ENCODE measurements at places on chromosomes 7 and 10.

GRCh38 chr10:133444342-133445267, 9.1 kb upstream of the SCART1 start:
- DNase-seq, result no peak

- DNase-seq, result no peak
Measured at GRCh38 chr10:24701447-24701846, 22.2 kb downstream of the ARHGAP21 start.

DNA sequence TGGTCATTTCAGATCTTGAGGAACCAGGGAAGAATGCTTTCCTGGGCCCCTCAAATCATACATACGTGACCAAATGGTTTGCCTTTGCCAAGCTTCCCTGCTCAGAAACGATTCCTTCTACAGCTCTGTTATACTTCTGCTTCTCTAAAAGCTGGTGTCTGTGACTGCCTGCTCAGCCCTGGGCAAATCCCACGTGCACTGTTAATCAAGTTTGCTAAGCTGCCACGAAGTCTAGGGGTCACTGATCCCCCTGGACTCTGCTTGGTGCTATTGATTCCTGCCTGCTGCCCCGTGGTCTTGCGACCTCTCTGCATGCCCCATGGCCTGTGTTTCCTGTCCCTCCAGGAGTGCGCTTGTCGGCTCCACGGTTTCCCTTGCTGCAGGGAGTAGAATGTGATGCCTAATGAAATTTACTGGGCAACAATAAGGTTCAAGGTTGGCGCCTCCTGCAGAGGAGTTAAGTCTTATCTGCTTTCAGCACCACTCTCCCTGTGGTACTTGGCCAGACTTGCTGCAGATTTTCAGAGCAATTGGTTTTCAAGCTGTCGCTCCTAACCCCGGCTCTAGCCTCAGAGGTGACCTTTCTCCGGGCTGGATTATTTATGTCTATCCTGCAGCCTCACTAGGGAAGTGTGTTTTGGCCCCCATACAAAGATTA, 201.6 kb upstream of the FZD8 start:
- DNase-seq, result no peak

GRCh38 chr10:5448333-5449001, 36.1 kb downstream of the NET1 start:
- DNase-seq, result no peak

DNA sequence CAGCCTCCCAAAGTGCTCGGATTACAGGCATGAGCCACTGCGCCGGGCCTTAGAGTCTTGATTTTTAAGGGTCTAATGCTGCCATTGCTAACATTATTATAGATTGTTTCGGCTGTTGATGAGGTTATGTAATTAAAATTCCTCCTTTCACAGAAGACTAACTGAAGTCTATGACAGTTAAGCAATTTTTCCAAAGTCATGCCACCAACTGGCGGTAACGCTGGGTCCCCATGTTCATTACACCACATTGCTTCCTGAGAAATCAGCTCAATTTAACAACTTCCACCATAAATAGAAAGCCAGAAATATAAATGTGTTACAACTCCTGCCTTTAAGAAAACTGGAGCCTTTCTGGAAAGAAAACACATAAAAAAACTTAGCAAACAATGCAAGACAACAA, 3.5 kb downstream of the ERLIN1 start:
- no peak for DNase-seq

DNA sequence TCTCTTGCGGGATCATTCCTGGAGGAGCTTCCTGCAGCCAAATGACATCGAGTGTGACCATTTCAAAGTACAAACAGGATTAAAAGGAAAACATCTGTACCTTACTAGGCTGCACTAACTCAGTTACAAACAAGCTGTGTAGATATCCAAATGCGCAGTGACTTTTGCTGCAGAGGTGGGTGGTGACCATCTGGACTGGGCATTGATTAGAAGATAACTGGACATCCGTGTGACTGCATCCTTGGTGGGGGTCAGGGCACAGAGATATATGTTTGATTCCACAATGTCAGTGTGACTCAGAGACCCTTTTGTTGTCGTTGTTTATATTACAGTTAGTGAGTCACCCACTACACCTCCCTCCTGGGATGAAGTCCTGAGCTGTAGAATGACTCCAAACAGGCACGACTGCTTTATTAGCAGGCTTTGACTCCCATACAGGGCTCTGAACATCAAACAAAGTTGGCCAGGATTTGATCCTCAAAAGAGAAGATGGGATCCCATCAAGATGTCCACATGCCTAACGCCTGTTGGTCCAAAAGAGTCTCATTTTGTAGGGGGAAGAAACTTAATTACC, 56.7 kb upstream of the SDK1 start:
- DNase-seq, result no peak

- no peak for DNase-seq
Measured at GRCh38 chr7:53315981-53316380, 280.5 kb downstream of the POM121L12 start.

GRCh38 chr10:66719483-66719882, 206.4 kb upstream of the LRRTM3 start:
- DNase-seq, result no peak

DNA sequence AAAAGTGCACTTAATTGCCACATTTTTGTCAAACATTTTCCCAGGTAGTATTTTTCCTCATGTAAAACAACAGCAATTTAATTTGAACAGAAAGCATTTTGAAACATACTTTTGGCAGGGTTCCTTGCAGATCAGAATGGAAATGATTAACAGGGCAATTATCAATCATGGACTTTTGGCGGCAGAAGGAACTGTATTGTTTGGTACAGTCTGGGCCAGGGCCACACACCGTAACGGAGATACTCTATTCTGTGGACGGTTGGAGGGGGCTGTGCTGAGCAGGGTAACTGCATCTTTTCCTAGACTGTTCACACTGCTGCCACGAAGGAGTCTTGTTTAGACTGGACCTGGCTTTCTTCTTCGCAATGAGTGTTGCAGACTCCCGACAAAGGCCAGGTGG, 62.3 kb downstream of the EGFR start:
- DNase-seq, result no peak

- no peak for DNase-seq
Measured at GRCh38 chr10:31129271-31129670, 97.6 kb upstream of the ZNF438 start.

DNA sequence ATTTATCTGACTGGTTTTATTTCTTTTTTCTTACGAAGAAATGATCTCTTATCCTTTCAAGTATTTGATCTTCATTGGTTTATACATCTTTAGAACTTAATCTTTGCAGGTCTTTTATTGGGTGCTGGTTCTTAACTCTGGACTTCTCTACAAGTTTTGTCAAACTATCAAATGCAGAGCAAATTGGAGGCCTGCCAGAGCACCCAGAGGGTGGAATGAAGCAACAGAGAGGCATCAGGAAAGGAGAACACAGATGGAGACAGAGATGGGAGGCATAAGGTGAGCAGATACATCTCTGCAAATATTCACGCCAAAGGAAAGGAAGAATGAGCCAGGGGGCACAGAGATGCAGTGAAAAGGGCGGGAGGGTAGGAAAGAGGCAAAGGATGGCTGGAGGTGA, 130.3 kb downstream of the PKD1L1 start:
- no peak for DNase-seq

DNA sequence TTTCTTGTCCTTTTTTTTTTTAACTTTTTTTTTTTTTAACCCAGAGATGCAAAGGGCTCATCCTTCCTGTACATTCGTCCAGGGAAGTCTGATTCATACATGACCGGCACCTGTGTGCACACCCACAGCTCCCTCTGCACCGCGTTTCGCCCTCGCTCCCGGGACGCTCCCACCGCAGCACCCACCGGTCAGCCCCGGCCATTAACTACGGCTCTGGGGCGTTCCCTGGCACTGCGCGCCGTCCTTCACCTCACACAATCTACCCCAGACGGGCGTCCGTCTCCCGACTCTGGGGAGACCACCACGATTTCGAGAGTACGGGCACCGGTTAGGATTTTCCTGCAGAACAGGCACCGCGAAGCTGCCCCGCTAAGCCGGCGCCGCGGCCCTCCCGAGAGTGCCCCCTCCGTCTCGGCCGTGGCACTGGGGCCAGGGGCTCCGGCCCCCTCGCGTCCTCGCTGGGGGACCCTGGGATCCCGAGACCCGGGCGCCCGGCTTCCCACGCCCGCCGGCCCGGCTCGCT, 452 bp downstream of the ATE1 start:
- DNase-seq, result peak; percentile 28

DNA sequence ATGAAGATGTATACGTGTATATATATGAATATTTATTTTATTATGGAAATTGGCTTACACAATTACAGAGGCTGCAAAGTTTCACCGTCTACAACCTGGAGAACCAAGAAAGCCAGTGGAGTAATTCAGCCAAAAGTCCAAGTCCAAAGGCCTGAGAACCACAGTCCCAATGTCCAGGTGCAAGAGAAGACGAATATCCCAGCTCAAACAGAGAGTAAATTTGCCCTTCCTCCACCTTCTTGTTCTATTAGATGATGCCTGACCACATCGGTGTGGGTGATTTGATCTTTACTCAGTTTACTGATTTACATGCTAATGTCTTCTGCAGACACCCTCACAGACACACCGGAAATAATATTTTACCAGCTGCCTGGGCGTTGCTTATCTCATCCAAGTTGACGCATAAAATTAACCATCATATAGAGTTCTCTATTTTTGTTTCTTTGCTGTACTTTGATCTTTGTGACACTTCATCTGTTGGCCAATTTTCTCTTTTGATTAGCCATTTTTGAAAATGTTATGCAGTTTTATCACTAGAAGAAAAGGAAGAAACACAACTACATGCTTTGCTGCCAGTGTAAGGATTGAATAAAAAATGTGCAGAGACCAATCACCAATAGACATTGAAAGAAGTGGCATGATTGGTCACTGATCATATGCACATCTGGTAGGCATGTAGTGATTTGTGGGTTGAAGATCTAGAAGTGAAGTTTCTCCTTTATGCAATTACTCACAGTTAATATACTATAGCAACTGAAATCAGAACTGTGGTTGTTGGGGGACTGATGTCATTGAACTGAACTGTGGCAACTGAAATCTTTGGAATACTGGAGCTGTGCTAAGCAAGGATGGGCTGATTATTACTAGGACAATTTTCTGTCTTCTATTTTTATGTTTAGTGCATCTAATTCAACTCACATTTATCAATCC, 68.5 kb downstream of the EPDR1 start:
- no peak for DNase-seq
